ENCODE measurements at places on chromosomes 6 and 20. TPM values are rescaled to one million over a fixed set of nuclear protein-coding genes. Genes with fewer than 3 reads are reported as not detected.

The DEFB129 gene
- total RNA-seq: not detected

The TCP11 gene
- total RNA-seq: not detected

The MOG gene
- total RNA-seq: not detected

The MUC22 gene
- total RNA-seq: not detected

The GRM1 gene
- total RNA-seq: not detected

The NRSN1 gene
- total RNA-seq: not detected

The KHDC1L gene
- total RNA-seq: 0.67 TPM
